ACHN (cell line): ENCODE measurements at places on chromosomes 2 and 18.

DNA sequence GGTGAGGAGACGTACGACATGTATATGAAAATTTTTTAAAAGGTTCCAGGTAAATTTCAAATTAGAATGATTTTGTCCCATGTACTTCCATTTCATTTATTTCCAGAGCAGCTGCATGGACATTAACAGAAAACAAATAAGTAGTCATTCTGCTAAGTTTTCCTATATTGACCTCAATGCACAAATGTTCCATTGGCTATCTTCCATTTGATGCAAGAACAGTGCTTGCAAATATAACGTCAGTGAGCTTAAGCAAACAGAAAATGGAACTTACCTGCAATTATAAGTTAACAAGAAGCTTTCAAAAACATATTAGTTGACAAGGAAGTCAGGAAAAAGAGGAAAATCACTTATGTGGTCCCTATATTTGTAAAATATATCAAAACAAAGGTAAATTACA lies 16.6 kb downstream of the PAIP2B start:
- no peak for DNase-seq

GRCh38 chr18:59242906-59243305 lies 22.9 kb downstream of the GRP start:
- no peak for DNase-seq

DNA sequence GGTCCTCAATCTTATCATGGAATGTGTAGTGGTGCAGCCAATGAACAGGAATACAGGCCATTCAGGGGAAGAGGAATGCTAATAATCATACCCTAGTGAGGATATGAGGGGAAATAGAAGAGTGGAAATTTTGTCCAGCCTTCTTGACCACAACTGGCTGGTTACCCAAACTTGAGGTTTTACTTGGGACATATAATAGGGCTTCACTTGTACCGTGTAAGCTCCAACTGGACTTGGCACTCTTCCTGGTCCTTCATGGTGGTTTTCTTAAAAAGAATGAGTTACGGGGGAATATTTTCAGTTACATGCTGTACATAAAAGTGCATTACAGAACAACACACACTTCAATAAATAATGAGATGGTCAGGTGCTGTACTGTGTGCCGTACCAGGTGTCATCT lies 234.9 kb upstream of the RASGRP3 start:
- DNase-seq = no peak

- DNase-seq = no peak
Observed at GRCh38 chr2:46569061-46569560, 89.7 kb downstream of the TMEM247 start.

DNA sequence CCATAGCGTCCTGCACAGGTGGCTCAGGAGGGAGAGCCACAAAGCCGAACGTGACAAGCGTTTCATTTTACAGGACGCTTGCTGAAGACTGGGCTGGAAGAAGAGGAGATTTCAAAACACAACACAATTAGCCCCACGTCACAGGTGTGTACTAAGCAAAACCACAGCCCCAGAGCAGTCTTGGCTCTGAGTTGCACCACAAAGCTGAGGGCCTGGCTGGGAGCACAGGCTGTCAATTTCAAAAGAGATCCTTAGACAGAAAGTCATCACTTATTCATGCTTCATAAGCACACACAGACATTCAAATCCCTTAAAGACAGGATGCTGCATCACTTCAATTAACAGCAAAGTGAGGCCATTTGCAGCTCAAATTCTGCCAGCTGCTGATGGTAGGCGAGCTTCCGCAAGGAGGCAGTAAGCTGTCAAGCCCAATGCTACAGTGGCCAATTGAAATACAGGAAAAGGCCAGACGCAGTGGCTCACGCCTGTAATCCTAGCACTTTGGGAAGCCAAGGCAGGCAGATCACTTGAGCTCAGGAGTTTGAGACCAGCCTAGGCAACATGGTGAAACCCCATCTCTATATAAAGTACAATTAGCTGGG lies 79.6 kb downstream of the SKA1 start:
- no peak for DNase-seq

DNA sequence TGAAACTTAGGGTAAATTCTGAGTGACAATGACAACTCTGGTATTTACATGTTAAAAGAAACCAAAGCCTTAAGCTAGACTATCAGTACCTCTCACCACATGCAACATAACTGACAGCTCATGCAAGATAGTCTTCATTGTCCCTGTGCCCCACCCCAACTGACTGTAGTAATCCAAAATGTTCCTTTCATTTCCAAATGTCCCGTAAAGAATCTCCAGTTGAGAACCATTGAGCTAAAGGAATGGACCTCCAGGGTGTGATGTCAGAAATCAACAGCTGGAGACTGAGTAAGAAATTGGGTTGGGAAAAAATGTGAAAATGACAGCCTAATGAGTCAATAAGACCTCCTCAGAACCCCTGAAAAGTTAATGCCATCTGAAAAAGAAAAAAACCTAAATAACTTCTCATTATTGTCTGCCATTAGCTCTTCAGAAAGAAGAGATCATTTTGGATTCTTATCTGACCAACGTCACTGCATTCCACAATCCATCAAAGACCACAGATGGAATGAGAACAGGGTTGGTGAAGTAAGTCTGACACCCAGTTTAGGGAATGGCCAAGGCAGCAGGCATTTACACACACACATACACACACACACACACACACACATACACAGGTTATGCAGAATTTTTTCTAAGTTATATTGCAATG lies 51.7 kb upstream of the ACVR2A start:
- DNase-seq = no peak
